ENCODE measurements at places on chromosomes 7 and 10. TPM values are rescaled to one million over a fixed set of nuclear protein-coding genes. Genes with fewer than 3 reads are reported as not detected.

DNA sequence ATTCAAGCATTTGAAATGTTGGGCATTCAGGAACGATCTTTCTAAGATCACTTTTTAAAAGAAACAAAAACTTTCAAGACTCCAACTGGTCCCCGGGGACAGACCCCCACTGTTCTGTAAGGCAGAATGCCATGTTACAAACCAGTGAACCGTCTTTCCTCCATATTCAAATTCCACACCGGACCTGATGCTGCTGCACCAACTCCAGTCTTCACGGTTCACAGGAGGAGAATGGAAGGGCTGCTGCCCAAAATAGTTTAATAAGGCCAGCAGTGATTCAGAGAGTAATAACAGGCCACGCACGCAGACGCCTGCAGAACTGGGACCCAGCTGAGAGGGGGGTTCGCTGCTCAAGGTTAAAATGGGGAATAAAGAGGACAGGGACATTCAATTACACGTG is 47.2 kb downstream of the OSBPL3 start:
- no peak for DNase-seq

- no peak for DNase-seq
Observed at GRCh38 chr10:81569488-81569887, 305.5 kb upstream of the NRG3 start.

GRCh38 chr7:127822822-127823508 is 171.0 kb downstream of the SND1 start:
- DNase-seq, result no peak

GRCh38 chr10:74887614-74888284 is 61.3 kb downstream of the KAT6B start:
- no peak for DNase-seq

DNA sequence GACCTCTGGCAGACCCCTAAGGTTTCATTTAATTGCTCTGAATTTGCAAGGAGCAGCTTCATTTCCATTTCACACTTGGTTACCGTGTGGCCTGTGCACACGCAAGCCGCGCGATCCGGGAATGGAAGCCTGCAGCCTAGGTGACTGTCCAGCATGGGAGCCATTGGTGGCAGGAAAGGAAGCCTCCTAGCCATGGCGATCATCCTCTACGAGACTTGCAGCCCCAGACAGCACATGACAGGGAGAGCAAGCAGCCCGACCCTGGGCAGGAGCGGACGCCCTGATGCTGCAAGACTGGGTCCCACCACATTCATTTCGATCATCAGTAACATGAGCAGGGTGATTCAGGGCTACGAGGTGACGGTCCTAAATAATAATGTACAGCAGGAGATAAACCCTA is 33.9 kb downstream of the C10orf143 start:
- no peak for DNase-seq

- no peak for DNase-seq
Observed at GRCh38 chr10:33802566-33802965, 468.1 kb upstream of the NRP1 start.

GRCh38 chr7:140082770-140083169 is 20.0 kb upstream of the PARP12 start:
- DNase-seq, result no peak

Gene SAMD9
- 29.0 TPM for total RNA-seq

Gene LRRC4
- 3.2 TPM for total RNA-seq

Data from urinary bladder (tissue), 4 donors.